IMR-90 (cell line): ENCODE measurements at places on chromosomes 6 and 20. TPM values are rescaled to one million over a fixed set of nuclear protein-coding genes. Genes with fewer than 3 reads are reported as not detected.

DNA sequence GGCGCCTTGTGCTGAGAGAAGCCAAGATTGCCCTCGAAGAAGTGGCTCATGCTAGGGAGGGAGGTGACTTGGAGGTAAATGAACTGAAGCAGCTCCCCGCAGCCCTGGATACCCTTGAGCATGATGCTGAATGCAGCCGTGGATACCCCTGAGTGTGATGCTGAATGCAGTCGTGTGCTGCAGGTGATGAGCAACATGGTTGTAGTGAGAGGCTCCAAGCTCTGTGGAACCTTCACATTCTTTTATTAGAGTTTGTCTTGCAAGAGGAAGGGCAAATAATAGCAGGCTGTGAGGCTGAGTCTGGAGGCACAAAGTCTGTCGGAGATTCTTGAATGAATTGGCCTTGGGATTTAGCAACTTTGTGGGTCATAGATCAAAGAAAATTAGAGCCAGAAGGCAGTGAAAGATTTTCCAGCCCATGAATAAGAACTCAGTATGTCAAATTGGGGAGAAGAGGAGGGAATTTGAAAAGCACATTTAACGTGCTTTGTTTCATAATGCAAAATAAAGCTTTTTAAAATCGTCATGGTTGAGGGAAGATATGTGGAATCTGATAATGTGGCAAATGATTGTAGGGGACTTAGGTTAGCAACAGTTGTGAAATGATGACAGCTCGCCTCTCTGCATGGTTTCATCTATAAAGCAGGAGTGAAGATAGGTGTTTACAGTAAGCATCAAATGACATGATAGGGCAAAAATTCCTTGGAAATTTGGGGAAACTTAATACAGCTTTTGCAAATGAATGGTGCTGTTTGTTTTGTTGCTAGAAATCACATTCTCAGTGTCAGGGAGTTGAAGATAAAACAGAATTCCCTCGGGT lies 120.1 kb upstream of the TIAM2 start:
- H3K4me3 ChIP-seq: no peak overlapping the region
- no peaks in the 10 kb centered on the region for H3K36me3 ChIP-seq
- no peaks in the 10 kb centered on the region for H3K27me3 ChIP-seq

DNA sequence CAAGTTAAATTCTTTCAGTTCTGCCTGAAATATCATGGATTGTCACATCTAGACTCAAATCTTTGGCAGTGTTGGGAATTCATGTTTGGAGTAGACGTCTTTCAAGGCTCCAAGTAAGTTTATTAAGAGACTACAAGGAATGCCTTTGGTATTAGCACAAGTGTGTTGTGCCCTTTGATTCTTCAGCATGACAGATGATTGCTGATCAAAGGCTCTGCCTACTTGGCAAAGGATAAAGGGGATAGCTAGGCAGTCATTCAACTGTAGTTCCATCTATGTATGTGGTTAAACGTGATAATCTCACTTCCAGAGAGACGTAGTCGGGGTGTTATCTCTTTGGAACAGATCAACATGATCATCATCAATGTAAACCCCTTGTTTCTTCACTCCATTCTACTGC lies 86.2 kb downstream of the SPTLC3 start:
- no peaks in the 10 kb centered on the region; the same call in 1 of the 2 replicates for H3K27me3 ChIP-seq
- H3K4me3 ChIP-seq: no peak overlapping the region
- no peaks in the 10 kb centered on the region for H3K4me1 ChIP-seq
- DNase-seq: no peak
- no peak overlapping the region for H3K27ac ChIP-seq

Gene SIRPB2
- not detected in 2 replicates for total RNA-seq

DNA sequence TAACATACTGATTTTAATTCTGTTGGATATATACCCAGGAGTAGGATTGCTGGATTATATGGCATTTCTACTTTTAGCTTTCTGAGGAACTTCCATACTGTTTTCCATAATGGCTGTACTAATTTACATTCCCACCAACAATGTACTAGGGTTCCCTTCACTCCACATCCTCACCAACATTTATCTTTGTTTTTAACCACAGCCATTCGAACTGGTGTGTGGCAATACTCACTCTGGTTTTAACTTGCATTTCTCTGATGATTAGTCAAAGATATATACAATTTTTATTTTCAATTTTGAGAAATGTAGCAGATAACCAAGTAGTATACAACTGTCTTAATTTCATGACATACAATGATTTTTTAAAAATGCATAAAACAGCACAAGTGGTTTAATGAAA lies 30.3 kb upstream of the ADGRG6 start:
- H3K27me3 ChIP-seq: no peaks in the 10 kb centered on the region
- no peak overlapping the region for H3K4me3 ChIP-seq
- no peak overlapping the region for H3K27ac ChIP-seq
- no peak for DNase-seq

- H3K4me3 ChIP-seq: no peak overlapping the region
- peaks cover 22% of the 10 kb centered on the region for H3K4me1 ChIP-seq
- peak; percentile 91 for DNase-seq
- H3K27me3 ChIP-seq: no peaks in the 10 kb centered on the region
- peak overlapping the region; percentile 69 for H3K27ac ChIP-seq
Observed at GRCh38 chr20:53750827-53751619, 157.4 kb upstream of the ZNF217 start.

Gene SLC13A3
- total RNA-seq: 2.5 and 2.8 TPM in 2 replicates
